ENCODE measurements at places on chromosomes 12 and 14. TPM values are rescaled to one million over a fixed set of nuclear protein-coding genes. Genes with fewer than 3 reads are reported as not detected.

- no peaks in the 10 kb centered on the region for H3K36me3 ChIP-seq
- no peaks in the 10 kb centered on the region for H3K27me3 ChIP-seq
- H3K4me3 ChIP-seq, result peak overlapping the region; percentile 92
- H3K4me1 ChIP-seq, result peaks cover 24% of the 10 kb centered on the region
These were observed 1.2 kb upstream of the SH2B3 start for GRCh38 chr12:111404362-111405148.

DNA sequence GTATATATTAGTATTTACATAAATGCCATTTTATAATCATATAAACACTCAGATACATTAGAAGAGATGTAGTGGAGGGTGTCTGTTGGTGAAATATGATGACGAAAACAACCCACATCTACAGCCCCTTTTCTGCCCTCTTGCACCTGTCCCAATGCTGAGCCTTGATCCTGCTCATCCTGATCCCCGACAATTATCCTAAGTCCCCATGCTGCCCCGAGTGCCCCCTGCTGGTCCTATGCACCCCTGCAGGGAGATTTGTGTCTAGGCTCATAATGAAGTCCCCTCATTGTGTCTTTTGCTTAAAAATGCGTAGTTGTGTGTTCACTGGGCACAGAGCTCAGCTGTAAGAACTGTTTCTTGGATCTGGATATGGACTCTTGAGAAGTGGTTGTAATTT lies 554.5 kb downstream of the TMEM121 start:
- H3K4me3 ChIP-seq, result no peak overlapping the region
- H3K36me3 ChIP-seq, result no peaks in the 10 kb centered on the region
- H3K4me1 ChIP-seq, result no peaks in the 10 kb centered on the region
- peaks cover 12% of the 10 kb centered on the region for H3K27me3 ChIP-seq
- H3K27ac ChIP-seq, result no peak overlapping the region

GRCh38 chr14:53183611-53184010 lies 30.5 kb upstream of the DDHD1 start:
- DNase-seq, result no peak
- peaks cover 3% of the 10 kb centered on the region for H3K36me3 ChIP-seq
- H3K4me1 ChIP-seq, result peaks cover 6% of the 10 kb centered on the region

DNA sequence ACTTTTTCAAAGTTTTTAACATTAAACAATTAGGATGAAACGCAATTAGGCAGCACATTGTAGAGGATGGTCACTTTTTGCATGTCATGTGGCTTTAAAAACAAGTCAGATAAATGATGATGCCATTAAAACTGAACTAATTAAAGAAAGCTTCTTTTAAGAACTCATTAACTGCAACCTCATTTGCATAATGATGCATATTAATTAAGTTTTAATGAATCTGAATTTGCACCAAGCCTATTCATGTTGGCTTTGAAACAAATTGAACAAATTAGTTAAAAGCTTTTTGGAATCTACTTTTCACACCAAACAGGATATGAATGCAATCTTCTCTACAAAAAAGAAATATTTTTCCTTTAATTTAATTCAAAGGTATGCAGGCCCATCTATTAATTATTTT lies 499.0 kb downstream of the VRK1 start:
- no peak for DNase-seq
- no peak overlapping the region for H3K4me3 ChIP-seq
- peaks cover 6% of the 10 kb centered on the region for H3K27me3 ChIP-seq
- H3K36me3 ChIP-seq, result no peaks in the 10 kb centered on the region

- no peak overlapping the region for H3K27ac ChIP-seq
- no peak for DNase-seq
- H3K36me3 ChIP-seq, result no peaks in the 10 kb centered on the region
- peaks cover 6% of the 10 kb centered on the region for H3K4me1 ChIP-seq
- peaks cover 22% of the 10 kb centered on the region for H3K27me3 ChIP-seq
These were observed 4.2 kb upstream of the CLMN start for GRCh38 chr14:95323917-95324316.

DNA sequence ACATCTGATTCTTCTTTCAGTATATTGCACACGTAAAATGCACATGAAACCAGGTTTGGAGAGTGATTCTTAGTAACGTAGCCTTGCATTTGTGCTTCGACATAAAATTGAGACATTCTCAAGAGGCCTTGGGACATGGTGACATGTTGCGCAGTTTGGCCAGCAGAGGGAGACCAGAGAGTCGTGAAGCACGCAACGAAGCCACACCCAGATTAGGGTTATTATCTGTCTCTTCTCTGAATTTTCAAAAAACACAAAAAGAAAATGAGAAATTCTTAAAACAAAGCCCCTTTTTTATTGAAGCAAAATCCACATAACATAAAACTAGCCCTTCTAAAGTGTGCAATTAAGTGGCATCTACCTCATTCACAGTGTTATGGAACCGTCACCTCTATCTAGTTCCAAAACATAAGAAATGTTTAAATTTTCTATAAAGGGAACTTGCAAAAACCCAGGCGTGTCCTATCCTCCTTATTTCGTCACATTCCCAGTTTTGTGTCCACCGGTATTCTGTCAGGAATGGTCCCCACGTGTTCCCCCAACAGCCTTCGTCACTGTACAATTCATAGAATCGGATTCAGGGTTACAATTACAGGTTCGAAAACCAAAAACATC lies 108.8 kb upstream of the ATF7IP start:
- no peaks in the 10 kb centered on the region for H3K27me3 ChIP-seq
- H3K27ac ChIP-seq, result peak overlapping the region; percentile 98
- peaks cover 57% of the 10 kb centered on the region for H3K4me1 ChIP-seq
- H3K36me3 ChIP-seq, result no peaks in the 10 kb centered on the region

DNA sequence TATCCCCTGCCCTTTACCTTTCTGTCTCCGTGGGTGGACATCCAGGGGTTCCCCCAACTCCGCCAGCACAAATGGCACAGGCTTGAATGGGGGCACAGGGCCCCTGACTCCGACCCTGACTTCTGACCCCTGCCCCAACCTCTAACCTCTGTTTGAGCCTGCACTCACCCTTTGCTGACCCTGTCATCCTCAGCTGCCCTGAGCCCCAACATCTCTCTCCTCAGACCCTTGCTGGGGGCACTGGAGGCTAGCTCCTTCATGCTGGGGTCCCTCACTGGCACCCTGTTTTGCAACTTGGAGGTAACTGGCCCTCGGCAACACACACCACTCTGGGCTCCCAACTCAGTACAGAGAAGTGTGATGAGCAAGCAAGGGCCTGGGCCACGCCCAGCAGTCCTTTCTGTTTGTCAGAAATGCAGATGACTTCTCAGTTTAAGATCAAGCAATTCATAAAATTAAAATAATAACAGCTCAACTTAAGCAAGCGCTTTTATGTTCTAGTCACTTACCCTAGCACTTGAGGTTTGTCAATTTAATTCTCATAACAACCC lies 2.1 kb downstream of the IFI27 start:
- no peak overlapping the region for H3K4me3 ChIP-seq
- no peak for DNase-seq
- H3K27me3 ChIP-seq, result peaks cover 9% of the 10 kb centered on the region
- no peak overlapping the region for H3K27ac ChIP-seq
- H3K4me1 ChIP-seq, result no peaks in the 10 kb centered on the region
- no peaks in the 10 kb centered on the region for H3K36me3 ChIP-seq

DNA sequence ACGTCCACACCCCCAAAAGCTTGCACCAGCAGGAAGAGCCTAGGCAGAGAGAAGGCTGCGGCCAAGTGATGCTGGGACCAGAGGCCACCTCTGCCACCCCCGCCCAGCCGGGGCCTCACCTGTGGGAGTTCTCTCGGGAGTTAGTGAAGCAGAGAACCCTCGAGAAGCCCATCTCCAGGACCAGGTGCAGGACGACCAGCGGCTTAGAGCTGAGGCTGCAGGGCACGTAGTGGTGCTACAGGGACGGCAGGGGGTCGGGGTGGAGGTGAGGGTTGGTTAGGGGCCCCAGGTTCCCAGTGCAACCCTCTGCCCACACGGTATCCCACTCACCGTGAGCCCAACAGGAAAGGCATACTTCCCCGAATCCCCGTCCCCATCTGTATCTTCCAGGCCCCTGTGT lies 3.6 kb downstream of the DDX51 start:
- no peak overlapping the region for H3K27ac ChIP-seq
- DNase-seq, result no peak
- H3K4me3 ChIP-seq, result no peak overlapping the region
- peaks cover 30% of the 10 kb centered on the region for H3K36me3 ChIP-seq
- no peaks in the 10 kb centered on the region for H3K27me3 ChIP-seq

DNA sequence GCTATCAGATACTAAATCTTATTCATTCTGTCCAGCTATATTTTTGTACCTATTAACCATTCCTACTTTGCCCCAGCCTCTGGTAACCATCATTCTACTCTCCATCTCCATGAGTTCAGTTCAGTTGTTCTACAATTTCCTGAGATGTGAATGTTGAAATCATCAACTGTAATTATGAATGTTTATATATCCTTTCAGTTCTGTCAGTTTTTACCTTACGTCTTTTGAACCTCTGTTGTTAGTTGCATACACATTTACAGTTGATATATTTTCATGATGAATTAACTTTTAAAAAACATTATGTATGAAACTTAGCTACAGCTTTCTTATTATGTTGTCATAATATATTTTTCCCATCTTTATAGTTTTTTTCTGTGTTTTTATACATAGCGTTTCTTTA lies 102.1 kb downstream of the ARID2 start:
- no peaks in the 10 kb centered on the region for H3K27me3 ChIP-seq
- no peak overlapping the region for H3K4me3 ChIP-seq
- peaks cover 3% of the 10 kb centered on the region for H3K4me1 ChIP-seq
- H3K27ac ChIP-seq, result no peak overlapping the region

DNA sequence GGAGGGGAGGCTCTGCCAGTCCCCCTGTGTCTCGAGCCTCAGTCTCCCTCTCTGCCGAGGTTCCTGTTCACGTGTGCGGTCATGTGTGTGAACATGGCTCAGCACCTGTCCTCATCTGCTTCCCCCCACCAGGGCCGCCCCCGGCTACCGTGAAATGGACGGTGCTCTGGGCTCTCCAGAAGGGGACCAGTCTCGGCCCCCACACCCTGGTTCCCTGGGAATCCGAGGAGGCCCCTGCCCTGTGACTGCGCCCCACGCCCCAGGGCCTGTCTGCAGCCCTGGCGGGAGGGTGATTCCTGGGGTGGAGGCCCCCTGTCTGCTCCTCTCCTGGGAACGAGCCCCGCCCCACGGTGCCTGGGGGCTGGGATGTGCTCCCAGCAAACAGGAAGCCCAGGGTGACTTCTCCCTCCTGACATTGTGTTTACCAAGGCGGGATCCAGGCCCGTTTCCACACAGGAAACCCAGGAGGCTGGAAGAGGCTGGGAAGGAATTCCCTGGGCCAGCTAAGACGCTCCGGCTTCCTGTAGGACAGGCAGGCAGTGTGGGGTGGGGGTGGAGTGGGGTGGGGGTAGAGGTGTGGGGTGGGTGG lies 46.6 kb downstream of the KIF26A start:
- no peak overlapping the region for H3K27ac ChIP-seq
- no peaks in the 10 kb centered on the region for H3K27me3 ChIP-seq
- H3K4me1 ChIP-seq, result no peaks in the 10 kb centered on the region
- H3K36me3 ChIP-seq, result no peaks in the 10 kb centered on the region

DNA sequence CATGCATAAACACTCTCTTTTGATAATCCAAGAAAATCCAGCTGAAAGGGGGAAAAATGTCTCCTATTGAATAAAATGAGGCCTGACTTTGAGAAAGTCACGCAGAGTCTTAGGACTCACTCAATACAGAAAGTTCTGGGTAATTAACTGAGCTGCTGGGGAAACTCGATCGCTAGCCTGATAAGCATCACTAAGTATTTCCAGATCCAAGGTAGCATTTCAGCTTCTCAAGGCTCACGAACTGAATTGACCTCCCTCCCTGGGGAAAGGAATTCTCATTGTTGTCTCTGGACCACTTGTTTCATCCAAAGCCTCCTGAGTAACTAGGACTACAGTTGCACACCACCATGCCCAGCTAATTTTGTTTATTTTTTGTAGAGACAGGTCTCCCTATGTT lies 13.8 kb upstream of the ANAPC5 start:
- H3K36me3 ChIP-seq, result no peaks in the 10 kb centered on the region
- no peaks in the 10 kb centered on the region for H3K4me1 ChIP-seq
- H3K27ac ChIP-seq, result no peak overlapping the region
- peaks cover 20% of the 10 kb centered on the region for H3K27me3 ChIP-seq

- H3K4me1 ChIP-seq, result no peaks in the 10 kb centered on the region
- H3K27me3 ChIP-seq, result no peaks in the 10 kb centered on the region
- H3K36me3 ChIP-seq, result peaks cover 23% of the 10 kb centered on the region
- H3K27ac ChIP-seq, result no peak overlapping the region
- no peak overlapping the region for H3K4me3 ChIP-seq
These were observed 7.7 kb upstream of the PLEKHG7 start for GRCh38 chr12:92695056-92695455.

DNA sequence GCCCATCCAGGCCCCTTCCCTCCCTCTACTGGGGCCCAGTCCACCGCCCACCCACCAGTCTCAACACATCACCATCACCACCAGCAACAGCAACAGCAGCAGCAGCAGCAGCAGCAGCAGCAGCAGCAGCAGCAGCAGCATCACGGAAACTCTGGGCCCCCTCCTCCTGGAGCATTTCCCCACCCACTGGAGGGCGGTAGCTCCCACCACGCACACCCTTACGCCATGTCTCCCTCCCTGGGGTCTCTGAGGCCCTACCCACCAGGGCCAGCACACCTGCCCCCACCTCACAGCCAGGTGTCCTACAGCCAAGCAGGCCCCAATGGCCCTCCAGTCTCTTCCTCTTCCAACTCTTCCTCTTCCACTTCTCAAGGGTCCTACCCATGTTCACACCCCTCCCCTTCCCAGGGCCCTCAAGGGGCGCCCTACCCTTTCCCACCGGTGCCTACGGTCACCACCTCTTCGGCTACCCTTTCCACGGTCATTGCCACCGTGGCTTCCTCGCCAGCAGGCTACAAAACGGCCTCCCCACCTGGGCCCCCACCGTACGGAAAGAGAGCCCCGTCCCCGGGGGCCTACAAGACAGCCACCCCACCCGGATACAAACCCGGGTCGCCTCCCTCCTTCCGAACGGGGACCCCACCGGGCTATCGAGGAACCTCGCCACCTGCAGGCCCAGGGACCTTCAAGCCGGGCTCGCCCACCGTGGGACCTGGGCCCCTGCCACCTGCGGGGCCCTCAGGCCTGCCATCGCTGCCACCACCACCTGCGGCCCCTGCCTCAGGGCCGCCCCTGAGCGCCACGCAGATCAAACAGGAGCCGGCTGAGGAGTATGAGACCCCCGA lies 6.8 kb upstream of the RNU7-1 start:
- no peaks in the 10 kb centered on the region for H3K27me3 ChIP-seq
- H3K27ac ChIP-seq, result peak overlapping the region; percentile 98
- peak overlapping the region; percentile 85 for H3K4me3 ChIP-seq
- H3K36me3 ChIP-seq, result no peaks in the 10 kb centered on the region
- peaks cover 34% of the 10 kb centered on the region for H3K4me1 ChIP-seq

Gene MYL2
- not detected for total RNA-seq

Gene ADAM21
- total RNA-seq, result 0.18 TPM

Gene KRT6C
- not detected for total RNA-seq

Gene POLE2
- total RNA-seq, result 2.0 TPM

Gene OLR1
- total RNA-seq, result not detected

Gene NRXN3
- total RNA-seq, result not detected

Data from naive thymus-derived CD8-positive, alpha-beta T cell (primary cell).